ENCODE measurements at places on chromosomes 6 and 20.

DNA sequence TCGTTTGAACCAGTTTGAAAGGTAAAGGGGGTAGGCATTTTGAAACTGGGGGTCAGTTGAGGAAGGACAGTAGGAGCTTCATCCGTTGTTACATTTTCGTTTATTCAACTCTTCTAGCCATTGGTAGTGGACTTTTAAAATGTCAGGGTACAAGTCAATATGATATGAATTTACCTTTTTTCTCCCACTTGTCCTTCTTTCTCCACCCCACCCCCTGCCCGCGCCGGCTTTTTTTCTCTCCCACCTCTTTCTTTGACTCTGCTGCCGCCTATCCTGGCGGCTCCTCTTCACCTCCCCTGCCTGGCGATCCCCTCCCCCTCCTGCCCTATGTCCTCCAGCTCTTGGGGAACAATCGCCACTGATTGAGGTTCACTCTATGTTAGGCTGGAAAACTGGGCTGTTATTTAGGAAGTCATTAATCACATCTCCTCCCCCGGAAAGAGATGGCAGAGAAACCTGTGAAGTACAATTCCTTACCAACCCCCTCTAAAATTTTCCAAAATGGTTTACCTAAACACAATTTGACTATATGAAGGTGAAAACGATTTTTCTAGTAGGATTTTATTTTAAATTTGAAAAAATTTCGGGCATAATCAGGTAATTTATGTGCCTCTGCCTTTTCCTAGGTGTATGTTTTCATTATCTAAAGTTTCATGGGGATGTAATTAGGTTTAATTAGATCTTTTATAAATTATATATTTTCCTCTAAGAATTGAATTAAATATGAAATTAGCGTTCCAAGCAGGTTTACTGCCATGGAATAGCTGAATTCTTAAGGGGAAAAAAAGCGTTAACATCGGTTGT is 778 bp upstream of the LIN28B start:
- DNase-seq = no peak

DNA sequence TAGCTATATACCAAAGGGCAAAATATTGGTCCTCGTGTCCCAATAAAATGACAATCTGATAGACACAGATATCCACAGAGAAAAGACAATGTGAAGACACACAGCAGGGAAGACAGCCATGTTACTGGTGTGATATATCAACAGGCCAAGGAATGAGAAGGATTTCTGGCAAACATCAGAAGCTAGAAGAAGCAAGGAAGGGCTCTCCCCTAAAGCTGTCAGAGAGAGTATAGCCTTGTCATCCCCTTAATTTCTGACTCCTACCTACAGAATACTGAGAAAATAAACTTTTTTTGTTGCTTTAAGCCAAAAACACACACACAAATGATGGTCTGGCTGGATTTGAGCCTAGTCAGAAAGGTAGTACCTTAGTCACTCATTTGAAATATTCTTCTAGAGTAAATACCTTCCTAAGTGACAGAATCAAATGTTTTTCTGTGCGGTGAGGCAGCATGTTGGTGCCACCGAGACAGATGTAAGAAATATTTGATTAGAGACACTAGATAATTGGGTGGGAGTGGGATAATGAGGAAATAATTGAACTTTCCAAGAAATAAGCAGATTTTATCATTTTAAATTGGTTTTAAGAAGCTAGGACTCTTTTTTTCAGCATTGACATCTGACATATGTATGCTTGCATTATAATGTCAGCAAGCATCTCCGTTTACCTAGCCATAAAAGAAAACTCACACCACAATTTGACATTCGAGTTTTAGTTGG is 123.4 kb upstream of the TFAP2D start:
- no peak for DNase-seq

DNA sequence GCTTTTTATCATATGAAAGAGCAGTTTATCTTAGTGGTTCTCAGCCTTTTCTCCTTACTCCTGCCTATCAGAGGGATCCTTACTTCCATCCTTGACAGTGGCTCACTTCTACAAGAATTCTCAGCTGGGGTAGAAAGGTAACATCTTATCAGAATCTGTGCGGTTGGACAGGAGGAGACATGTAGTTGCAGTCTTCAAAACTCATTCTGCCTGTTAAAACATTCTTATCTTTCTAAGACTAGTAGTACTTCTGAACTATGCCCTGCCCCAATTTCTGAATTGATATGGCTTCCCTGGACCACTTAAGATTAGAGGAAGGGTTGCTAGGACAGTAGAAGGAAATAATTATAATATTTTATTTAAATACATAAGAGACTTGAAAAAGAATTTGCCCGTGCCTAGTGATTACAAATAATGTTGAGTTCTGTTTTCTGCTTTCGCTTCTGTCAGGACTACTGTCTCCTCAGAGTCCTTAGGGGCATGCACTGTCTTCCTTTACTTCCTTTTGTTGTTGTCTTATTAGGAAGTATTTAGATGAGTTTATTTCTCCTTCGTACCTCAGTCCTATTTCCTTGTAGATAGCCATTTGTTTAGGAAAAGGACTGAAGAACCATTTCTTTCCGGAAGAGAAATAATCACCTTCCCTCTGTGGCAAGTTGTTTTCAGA is 24.9 kb downstream of the BLTP3A start:
- DNase-seq = no peak

GRCh38 chr20:38043512-38044300 is 10.2 kb downstream of the RPRD1B start:
- DNase-seq = peak; percentile 68

- peak; percentile 5 for DNase-seq
Observed at GRCh38 chr20:11387189-11387754, 530.4 kb upstream of the BTBD3 start.

GRCh38 chr6:89547281-89547680 is 91.3 kb downstream of the LYRM2 start:
- DNase-seq = no peak

GRCh38 chr6:84560436-84561390 is 203.7 kb downstream of the TBX18 start:
- DNase-seq = no peak

DNA sequence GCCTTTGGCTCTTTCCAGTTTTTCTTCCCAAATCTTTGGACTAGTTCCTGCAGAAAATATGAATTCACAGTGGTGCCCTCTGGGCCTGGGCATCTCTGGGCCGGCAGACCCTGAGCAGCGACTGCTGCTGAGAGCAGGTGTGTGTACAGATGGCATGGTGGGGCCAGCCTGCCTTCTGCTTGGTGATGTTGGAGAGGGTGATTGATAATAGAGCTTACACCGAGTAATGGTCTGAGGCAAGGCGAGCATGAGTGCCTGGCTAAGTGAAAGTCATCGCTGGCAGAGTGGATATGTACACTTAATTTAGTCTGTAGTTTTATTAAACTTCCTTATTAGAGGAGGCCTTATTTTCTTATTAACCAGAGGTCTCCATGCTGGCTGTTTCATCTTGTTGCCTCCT is 156.9 kb downstream of the CDKAL1 start:
- no peak for DNase-seq

DNA sequence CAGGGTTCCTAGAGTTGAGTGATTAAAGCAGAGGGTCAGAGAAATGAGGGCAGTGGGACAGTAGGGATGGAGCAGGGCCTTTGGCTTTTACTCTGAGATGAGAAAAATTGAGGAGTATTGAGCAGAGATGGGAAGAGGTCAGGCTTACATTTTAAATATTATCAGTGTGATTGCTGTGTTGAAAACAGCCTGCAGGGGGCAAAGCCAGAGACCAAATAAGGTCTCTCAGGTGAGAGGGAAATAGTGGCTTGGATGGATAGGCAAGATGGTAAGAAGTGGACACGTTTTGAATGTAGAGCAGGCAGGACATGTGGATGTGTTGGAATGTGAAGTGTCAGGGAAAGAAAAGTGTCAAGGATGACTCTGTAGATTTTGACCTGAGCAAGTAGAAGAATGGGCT is 105.0 kb upstream of the MAP3K7 start:
- DNase-seq = no peak

All from H54 (cell line).